ENCODE measurements at places on chromosomes 16 and 17.

DNA sequence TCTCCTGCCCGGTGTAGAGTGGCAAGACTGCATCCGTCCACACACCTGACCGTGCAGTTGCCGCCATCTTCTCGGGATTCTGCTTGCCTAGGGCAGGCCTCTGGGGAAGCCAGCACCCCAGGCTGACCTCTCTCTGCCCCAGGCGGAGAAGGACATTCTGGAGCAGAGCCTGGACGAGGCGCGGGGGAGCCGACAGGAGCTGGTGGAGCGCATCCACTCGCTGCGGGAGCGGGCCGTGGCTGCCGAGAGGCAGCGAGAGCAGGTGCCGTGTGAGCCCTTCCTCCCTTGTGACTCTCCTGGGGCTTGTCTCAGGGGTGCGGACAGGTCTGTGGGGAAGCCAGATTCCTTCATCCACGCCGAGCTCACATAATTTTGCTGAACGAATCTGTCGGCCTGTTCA lies 19.8 kb downstream of the CARD14 start:
- no peak for DNase-seq

- DNase-seq = no peak
Measured at GRCh38 chr16:67087291-67087690, 22.4 kb upstream of the PHAF1 start.

GRCh38 chr16:14500791-14501190 lies 129.3 kb downstream of the PARN start:
- DNase-seq = no peak

DNA sequence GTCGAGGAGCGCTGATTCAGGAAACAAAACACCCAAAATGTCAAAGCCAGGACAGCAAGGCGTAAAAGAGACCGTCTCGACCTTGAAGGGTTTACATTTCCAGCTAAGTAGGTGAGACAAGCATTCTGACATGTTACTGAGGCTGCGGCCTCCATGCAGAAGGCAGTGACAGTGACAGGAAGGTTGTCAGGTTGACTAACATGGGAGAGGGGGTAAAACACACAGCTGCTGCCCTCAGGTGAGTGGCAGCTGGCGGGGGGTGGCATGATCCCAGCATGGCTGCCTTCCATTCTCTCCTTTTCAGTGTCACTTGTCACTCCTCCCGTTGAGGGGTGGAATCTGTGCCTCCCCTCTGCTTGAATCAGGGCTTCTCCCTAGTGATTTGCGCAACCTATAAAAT lies 31.9 kb upstream of the CRHR1 start:
- no peak for DNase-seq

DNA sequence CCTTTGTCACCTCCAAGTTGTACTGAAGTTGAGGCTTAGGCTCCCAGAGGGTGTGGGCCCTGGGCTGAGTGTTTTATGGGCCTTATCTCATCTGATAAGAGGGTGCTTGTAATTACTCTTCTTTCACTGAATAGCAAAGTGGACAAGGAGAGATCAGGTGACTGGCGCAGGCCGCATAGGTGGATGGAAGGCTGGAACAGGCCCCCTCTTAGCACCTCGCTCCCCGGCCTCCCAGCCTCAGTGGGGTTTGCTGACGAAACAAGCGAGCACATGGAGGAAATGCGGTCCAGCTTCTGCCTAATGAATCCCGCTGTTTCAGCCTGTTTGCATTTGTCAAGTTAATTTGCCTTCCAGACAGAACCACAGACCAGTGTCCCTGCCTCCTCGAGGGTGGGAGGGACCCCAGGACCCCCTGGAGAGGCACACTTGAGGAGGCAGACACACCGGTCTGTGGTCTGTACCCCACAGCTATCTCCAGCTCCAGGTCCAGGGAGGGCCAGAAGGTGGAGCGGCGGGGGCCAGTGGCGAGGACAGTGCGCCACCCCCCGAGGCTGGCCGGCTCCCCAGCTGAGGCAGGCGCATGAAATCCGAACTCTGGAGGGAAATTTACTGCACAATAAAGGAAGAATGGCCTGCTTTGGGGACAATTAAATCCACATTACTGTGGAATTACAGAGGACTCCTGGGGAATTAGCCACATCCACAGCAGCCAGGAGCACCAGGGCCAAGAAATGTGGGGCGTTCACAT lies 123.4 kb downstream of the NTN1 start:
- no peak for DNase-seq

DNA sequence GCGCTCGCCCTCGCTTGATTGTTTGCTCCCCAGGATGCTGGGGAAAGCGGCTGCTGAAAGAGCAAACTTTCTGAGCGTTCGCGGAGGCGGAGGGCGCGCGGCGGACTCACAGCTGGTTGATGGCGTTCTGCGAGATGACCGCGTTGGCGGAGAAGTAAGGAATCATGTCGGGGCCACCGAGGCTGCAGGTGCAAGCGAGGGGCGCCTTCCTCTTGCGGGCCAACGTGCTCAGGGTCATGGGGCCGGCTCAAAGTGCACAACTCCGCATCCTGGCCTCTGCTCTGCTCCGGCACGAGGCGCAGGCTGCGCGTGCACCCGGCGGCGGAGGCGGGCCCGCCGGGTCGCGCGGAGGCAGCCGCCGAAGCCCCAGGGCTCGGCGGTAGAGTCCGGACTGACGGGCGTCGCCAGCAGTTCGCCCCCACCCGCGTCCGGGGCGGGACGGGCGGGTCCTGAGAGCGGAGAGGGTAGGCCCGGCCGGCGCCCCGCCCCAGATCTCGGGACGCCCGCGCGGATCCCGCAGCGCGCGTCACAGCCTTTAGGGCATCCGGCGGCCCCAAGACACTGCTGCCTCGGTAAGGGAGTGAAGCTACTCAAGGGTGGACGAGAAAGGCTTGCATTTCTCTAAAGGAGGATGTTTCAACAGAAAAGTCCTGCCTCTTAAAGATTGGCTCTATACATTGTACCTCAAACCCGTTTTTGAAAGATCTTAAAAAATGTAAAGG lies 138.5 kb upstream of the CORO6 start:
- peak; percentile 85 for DNase-seq

GRCh38 chr16:54938212-54939028 lies 7.8 kb downstream of the IRX5 start:
- DNase-seq = no peak

DNA sequence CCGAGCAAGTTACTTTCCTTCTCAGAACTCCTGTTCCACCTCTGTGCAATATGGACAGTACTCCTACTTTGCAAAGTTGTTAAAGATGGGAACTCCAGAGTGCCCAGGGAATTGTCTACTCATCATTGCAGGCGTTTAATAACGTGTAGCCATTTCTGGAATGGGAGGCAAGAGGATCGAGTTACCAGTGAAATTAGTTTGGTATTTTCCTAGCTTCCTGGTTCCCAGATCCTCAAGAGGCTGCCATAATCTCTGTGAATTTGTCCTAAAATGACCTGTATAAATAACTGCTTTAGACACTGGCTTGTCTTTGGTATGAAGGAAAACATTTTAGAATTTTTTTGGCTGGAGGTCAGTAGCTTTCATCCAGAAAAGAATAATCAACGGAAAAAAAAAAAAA lies 27.7 kb downstream of the WWOX start:
- no peak for DNase-seq

- DNase-seq = no peak
Measured at GRCh38 chr16:56616608-56617211, 8.3 kb downstream of the MT2A start.

- no peak for DNase-seq
Measured at GRCh38 chr17:33986566-33986965, 268.5 kb upstream of the CCL2 start.

DNA sequence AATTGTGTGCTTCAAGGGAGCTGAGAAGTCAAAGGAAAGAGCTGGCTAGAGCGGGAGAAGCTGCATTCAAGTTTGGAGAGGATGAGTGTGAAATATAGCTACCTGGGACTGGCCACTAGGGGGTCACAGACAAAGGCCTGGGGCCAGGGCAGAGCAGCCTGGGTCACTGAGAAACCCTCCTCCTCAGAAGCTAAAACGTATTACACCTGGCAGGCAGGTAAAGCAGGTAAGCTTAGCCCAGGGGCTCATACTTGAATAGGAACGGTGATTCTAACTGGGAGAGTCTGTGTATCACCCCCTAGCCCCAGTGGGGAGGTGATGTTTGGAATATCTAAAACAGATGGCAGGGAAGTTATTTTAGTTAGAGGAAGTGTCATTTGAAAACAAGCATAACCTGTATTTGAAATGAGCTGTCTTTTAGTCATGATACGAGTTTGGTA lies 6.8 kb downstream of the KRT37 start:
- DNase-seq = no peak

DNA sequence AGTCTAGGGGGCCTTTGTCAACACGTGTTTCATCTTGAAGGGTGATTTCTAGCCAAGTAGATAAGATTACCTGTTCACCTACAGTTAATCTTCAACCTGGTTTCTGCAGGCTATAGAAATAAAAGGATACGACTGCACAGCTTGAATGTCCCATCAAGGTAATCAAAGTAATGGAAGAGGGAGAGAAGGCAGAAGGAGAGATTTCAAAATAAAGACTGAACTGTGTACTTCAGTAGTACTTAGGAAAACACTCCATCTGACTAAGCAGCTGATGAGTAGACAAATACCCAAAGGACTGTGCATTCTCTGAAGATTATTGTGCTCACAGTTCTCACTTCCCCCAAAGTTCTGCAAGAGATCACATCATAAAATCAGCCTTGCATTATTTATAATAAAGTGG lies 5.8 kb upstream of the RFFL start:
- no peak for DNase-seq

GRCh38 chr17:36511216-36511615 lies 23.5 kb downstream of the MYO19 start:
- no peak for DNase-seq

DNA sequence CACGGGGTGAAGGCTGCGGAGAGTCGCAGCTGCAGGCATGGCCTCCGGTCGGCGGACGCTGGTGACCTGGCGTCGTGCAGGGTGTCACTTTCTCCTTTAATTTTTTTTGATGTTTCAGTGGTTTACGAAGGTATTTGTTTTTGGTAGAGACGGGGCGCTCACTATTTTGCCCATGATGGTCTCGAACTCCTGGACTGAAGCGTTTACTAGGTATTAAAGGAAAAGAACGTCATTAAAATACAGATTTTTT lies 17.1 kb downstream of the ZNF213 start:
- DNase-seq = no peak

- no peak for DNase-seq
Measured at GRCh38 chr16:81997738-81998137, 13.5 kb downstream of the SDR42E1 start.

GRCh38 chr16:81463296-81463890 lies 18.8 kb downstream of the CMIP start:
- DNase-seq = no peak

DNA sequence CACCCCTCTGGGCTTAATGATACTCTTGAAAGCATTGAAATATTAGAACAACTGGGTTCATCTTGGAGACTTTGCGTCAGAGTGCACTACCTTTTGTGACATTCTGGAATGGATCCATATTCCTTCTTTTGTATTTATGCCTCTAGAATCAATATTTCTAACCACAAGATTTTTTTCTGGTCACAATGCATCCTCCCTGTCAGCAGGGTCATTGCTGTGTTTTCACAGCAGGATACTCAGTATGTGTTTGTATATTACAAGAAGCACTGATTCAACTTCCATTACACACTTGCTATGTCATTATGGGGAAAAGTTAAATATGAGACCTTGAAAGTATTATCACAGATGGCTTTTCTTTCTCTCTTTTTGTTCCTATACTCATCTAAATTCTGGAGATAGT lies 370.0 kb downstream of the HS3ST3B1 start:
- no peak for DNase-seq

GRCh38 chr16:25568991-25569390 lies 122.8 kb upstream of the HS3ST4 start:
- no peak for DNase-seq

DNA sequence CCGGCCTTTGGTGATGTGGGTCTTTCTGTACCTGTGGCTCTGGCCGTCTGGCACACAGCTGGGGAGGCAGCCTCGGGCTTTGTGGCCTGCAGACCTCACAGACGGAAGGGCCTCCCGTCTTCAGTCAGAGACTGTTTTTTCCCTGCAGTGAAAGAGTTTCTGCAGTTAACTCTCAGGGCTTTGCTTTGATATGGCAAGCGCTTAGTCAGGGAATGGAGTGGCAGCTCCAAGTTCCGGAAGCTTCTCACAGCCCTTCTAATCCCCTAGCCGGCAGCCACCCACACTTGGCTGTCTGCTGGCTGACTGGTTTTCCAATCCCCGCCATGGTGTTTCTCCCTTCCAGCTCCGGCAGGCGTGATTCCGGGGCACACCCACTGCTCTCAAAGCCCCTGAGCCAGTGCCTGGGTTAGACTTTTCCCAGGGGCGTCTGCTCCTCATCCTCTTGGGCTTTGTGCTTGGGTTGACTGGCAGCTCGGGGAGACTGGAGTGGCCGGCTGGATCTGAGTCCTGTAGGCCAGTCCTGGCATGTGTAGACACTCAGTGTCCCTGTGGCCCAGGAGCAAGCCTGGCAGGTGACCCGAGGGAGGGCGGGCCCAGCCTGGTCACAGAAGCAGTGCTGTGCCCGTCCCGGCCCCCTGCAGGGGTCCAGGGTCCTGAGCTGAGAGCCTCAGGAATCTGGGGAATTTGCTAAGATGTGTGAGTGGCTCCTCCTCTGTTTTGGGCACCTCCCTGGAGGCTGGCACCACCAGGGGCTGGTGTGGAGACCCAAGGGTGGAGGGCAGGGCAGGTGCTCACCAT lies 29.9 kb downstream of the BAIAP2 start:
- no peak for DNase-seq

- DNase-seq = no peak
Measured at GRCh38 chr16:20107083-20107482, 33.4 kb upstream of the GPR139 start.

GRCh38 chr17:28041844-28042656 lies 427 bp upstream of the NLK start:
- no peak for DNase-seq

GRCh38 chr17:50381920-50382319 lies 8.9 kb downstream of the EME1 start:
- no peak for DNase-seq

GRCh38 chr16:5845046-5845445 lies 747.5 kb upstream of the EEF2KMT start:
- DNase-seq = no peak

- no peak for DNase-seq
Measured at GRCh38 chr17:39380144-39380543, 21.3 kb downstream of the FBXL20 start.

DNA sequence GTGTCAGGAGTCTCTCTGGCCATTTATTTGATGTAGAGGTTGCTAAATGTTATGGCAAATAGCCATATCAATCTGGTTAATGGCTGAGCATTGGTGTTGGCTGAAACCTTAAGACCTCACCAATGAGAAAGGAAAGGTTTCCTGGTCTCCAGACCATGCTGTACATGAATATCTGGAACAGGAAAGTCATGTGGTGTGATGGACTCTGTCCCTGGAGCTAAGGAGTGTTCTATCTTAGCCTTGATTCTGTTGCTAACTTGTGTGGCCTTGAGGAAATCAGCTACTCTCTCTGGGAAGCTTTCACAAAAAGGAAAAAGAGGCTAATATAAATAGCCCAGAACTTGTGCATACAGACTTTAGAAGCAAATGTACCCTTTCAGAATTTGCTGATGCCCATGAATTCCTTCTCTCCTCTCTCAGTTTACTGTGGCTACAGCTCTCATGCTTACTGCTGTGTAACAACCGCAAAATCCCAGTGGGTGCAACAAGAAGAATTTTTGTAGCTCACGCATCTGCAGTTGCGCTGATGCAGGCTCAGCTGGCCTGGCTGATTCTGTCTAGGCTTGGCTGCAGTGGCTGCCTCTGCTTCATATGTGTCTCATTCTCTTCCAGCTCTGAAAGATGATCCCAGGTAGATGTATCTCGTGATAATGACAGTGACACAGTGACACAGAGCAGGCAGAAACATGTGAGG lies 287.5 kb downstream of the NPIPA8 start:
- DNase-seq = no peak
